B cell (primary cell): ENCODE measurements at places on chromosomes 7 and 10. TPM values are rescaled to one million over a fixed set of nuclear protein-coding genes. Genes with fewer than 3 reads are reported as not detected.

Gene NEBL
- total RNA-seq = not detected in 2 replicates

DNA sequence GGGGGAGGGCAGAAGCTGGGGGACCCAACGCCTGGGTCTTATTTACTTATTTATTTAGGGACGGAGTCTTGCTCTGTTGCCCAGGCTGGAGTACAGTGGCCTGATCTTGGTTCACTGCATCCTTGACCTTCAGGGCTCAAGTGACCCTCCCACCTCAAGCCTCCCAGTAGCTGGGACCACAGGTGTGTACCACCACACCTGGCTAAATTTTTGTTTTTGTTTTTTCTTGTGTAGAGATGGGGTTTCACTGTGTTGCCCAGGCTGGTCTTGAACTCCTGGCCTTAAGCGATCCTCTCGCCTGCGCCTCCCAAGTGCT, 1.7 kb upstream of the MOGAT3 start:
- no peak for DNase-seq

Gene GNGT1
- total RNA-seq = not detected in 2 replicates

Gene GDF2
- not detected in 2 replicates for total RNA-seq

- no peak for DNase-seq
These were observed 75.7 kb downstream of the C10orf105 start for GRCh38 chr10:71643904-71644303.

- DNase-seq = no peak
These were observed 62.2 kb downstream of the ANKRD61 start for GRCh38 chr7:6093375-6093774.

DNA sequence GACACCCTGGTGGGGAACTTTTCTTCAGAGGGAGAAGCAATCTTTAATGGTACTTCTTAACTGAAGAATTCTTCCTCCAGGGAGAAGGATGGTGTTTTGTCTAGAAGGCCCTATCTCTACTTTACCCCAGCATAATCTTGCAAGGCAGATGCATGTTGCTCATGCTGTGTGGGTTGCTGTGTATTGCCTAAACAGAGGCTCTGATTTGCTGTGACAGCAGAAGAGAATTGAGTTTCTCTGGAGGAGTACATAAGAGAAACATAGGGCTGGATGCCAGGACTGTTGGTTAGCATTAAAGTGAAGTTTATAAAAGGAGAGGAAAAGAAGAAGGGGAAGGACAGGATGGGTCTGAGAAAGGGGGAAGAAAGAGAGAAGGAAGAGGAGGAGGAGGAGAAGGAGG, 248.1 kb upstream of the HPS1 start:
- no peak for DNase-seq

Gene ASL
- 48.7 and 48.8 TPM in 2 replicates for total RNA-seq

Gene TCAF1
- total RNA-seq = 17.3 and 19.7 TPM in 2 replicates

GRCh38 chr7:142827951-142828500, 26.9 kb upstream of the EPHB6 start:
- DNase-seq = no peak

- no peak for DNase-seq
These were observed 125.6 kb downstream of the DNAJB6 start for GRCh38 chr7:157462419-157462771.

GRCh38 chr10:71801361-71801760, 28.0 kb upstream of the VSIR start:
- peak; percentile 69 for DNase-seq

DNA sequence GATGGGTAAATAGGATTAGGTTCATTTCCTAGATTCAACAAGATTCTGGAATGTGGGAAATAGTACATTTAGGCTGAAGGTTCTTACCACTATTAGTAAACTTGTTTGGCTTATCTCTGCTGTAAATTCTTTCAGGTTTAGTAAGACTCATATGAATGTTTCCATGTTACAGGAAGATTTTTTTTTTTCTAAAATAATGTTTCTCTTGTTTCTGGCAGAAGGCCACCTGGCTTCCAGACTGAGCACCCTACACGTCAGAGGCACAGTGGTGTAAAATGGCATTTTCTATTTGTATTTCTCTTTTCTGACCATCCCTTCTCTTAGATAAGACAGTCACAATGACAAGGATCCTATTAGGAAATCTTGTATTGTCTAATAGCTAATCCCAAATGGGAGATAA, 22.7 kb upstream of the AASS start:
- DNase-seq = no peak

DNA sequence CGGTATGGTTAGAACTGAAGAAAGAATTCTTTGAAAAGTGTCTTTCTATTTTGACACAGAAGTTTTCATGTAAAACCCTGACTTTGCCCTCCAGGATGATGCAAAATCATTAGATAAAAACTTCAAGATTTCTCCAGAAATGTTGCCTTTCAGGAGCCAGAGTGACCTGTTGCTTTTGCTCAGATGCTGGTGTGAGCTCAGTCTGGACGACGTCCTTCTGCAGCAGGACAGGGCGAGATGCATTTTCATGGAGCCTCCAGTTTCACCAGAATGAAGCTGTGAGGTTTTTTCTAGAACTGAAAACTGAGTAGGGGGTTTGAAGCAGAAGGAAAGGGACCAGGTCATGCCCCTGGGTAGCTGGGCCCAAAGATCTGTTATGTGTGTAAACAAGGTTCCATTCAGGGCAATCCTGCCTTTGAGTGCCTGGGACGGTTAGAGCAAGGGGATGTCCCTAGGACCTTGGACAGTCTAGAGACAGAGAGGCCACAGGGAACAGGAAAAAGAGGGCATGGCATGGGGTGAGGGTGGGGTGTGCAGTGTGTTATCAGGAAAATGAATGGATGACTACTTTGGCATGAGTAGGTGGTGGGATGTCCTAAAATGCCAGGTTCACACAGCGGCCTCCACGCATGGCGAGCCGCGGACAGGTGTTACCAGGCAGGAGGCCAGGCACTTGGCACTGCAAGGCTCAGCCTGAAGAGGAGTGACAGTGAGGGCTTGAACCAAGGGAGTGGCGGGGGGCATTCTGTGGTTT, 356.3 kb downstream of the CXCL12 start:
- no peak for DNase-seq

Gene MASTL
- total RNA-seq = 12.4 and 13.6 TPM in 2 replicates
